ENCODE measurements at places on chromosomes 7 and 10. TPM values are rescaled to one million over a fixed set of nuclear protein-coding genes. Genes with fewer than 3 reads are reported as not detected.
A peak's percentile ranks its signal among the peaks of the same experiment; 100 is the strongest.

DNA sequence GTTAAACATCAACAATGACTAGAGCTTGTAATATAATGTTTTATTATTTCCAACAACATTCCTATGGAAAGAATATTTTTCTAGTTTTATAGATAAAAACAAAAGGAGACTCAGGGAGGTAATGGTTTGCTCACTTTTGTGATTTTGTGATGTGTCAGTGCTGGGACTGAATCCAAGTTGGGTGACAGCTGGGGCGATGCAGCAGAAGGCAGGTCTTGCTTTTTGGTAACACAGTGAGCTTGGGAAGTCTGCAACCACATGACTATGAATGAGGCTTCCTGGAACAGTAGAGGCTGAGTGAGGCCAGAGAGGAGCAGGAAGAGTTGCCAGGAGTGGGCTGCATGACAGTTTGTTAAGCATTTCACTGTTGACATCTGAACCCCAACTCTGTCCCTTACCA lies 4.9 kb upstream of the YKT6 start:
- DNase-seq, result no peak

DNA sequence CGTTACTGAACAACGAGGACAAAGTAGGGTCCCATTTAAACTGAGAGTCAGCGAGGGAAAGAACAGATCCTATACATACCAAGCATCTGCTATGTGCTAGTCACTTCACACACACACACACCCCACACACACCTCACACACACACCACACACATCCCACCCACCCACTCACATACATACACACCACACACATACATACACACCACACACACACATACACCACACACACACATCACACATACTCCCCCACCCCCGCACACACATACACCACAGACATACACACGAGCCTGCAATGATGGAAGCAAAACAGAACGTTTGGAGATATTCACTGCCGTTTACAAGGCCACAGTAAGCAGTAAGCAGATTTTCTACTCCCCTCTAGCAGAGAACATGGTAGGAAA lies 607 bp upstream of the GRB10 start:
- no peak for DNase-seq

DNA sequence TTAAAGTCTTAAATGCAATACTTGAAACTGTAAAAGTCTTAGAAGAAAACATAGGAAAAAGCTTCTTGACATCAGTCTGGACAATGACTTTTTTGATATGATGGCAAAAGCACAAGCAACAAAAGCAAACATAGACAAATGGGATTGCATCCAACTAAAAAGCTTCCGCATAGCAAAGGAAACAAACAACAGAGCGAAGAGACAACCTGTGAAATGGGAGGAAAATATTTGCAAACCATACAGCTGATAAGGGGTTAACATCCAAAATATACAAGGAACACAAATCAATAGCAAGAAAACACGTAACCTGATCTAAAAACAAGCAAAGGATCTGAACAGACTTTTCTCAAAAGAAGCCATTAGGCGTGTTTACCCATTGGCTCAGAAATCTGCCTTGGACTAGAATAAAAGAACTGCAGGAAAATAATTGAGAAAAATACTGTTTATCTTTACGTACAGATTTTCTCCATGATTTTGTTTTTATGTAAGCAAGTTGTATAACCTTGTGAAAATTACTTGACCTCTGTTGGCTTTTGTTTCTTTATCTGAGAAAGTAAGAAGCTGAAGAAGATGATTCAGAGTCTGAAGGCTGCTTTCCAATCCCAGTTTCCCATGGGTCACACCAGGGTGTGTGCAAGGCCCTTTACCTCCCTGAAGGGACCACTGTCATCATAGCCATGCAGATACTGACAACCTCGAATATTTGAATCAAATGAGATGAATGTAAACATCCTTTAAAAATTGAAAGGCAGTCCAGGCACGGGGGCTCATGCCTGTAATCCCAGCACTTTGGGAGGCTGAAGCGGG lies 99.1 kb upstream of the LANCL2 start:
- no peak for DNase-seq

Gene ANXA8L1
- total RNA-seq, result 0.17 TPM

DNA sequence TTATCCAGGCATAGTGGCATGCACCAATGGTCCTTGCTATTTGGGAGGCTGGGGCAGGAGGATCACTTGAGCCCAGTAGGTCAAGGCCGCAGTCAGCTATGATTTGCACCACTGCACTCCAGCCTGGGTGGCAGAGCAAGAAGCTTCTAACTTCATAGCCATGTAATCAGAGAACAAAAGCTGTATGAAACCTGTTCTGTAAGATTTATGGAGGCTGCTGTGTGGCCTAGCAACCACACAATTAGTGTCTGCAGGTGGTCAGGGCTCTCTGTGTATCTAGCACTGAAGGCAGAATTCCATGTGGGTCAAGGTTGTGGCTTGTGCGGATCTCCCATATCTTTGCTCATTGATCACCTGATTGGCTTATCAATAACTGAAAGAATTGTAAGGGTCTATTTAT lies 221.5 kb upstream of the FOXK1 start:
- no peak for DNase-seq

- DNase-seq, result no peak
Observed at GRCh38 chr10:48802611-48803071, 118.0 kb downstream of the WDFY4 start.

GRCh38 chr10:128345353-128345752 lies 219.1 kb upstream of the MKI67 start:
- no peak for DNase-seq

DNA sequence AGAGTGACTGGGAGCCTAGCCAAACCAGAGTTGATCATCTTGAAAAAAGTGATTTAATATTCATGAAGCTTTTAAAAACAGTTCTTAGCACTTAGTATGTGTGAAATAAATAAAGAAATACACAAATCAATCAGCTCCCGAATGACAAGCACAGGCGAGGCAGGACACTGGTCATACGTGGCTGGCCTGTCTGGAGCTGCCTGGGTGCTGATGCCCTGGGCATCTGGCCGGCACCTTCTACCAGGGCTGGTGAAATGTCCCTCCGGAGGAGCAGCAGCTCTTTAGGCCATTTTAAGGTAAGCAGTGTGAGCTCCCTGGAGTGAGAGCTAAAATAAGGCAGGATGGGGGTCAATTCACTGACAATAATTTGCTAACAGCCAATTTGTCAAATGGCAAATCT lies 23.7 kb downstream of the IL15RA start:
- no peak for DNase-seq

DNA sequence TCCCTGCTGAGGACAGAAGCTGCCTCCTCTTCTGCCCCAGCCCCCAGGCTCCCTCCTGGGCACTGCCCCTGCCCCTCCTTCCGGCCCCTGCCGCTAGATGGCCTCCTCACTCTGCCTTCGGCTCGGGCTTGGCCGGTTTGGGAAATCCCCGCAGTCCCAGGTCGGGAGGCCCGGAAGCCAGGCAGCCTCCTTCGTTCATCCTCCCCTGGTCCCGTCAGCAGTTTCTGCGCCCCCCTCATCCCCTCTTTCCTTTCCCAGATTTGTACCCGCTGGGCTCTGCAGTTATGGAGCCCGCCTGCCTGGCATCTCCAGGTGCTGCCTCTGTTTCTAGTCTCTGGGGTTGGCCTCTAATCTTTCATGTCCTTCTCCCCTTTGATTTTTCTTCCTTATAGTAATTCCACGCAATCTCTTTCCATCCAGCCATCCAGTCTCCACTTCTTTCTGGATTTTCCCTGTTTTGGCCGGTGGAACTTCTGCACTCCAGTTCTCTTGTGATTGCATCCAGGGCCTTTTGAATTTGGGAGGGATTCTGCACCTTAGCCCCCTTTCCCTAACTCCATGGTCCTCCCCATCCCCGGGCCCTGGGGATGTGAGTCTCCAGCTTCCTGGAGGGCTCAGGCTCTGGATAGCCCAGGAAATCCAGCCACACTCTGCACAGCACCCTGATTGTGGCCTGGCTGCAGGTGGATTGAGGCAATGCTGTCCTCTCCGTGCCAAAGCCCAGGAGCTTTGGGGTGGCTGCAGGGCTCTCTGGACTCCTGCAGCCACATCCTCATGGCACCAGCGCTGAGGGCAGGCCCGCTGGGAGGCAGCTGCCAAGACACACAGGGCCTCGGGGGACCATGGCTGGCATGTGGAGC lies 3.3 kb upstream of the SHH start:
- peak; percentile 85 for DNase-seq

Gene EPDR1
- 0.26 TPM for total RNA-seq

DNA sequence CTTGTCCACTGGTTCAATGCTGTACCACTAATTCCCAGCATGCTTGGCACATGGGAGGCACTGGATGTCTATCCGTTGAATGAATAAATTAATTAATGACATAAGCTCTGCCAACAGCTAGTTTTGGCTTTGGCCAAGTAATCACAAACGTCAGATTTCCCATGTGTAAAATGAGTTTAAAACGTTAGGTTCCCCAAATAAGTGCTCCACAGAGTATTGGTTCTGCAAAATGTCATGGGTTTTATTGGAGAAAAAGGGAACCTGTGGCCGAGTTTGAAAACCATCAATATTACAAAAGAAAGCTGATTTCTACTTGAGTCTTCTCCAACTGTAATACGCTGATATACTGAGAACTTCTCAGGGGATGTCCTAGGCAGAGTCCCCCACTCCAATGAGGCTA lies 23.2 kb downstream of the ELMO1 start:
- no peak for DNase-seq

Gene DEPP1
- total RNA-seq, result not detected

DNA sequence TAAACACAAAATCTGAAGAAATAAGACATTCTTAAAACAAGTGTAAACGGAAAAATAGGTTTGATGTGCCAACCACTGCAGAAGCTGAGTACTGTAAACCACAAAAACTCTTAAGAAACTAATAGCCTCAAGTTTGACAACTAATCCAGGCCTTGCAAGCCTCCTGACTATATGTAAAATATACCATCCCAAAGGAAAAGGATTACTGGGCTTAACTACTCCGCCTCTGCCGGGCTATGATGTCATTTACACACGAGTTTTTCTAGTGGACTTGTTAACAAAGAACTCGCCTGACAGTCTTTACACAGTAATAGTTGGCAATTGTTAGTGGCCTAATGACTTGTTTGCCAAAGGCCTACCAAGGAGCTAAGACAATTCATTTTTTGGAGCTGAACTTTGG lies 2.1 kb downstream of the KIF5B start:
- DNase-seq, result no peak

DNA sequence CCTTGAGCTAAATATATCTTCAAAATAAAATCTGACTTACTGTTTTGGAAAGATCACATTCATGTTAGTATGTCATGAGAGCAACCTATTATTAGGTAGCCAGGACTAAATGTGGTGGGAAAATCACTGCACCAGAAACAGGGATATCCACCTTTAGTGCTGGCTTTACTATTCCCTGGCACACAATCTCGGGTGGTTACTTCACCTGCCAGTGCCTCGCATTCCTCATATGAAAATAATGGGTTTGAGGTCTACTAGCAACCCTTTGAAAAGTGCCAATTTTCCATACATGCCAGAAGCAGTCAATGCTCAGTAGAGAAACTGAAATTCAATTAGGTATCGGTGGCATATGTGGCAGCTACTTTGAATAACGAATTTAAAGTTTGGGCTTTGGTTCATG lies 36.8 kb downstream of the PTN start:
- DNase-seq, result no peak

Gene FLNC
- not detected for total RNA-seq

Gene PLAU
- total RNA-seq, result 0.61 TPM

DNA sequence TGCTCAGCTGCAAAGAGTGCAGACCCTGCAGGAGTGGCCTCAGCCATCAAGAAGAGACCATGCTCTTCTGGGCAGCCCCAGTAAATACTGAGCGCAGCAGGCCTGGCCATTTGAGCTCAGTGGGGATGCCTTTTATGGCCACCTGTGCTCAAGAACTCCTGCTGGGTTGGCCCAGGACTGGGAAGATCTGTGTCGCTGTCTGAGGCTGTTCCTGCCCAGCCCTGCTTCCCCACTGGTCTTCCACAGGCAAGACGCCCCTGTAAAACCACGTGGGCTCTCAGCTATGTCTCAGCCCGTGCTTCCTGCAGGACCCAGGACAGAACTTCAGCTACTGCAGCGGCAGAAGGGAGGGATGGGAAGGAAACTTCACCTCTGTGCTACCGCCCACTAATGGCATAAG lies 10.5 kb upstream of the PPIF start:
- no peak for DNase-seq

Gene NUTM2E
- not detected for total RNA-seq

Gene CNTNAP2
- not detected for total RNA-seq

GRCh38 chr10:93152136-93152535 lies 78.4 kb downstream of the CYP26A1 start:
- no peak for DNase-seq

DNA sequence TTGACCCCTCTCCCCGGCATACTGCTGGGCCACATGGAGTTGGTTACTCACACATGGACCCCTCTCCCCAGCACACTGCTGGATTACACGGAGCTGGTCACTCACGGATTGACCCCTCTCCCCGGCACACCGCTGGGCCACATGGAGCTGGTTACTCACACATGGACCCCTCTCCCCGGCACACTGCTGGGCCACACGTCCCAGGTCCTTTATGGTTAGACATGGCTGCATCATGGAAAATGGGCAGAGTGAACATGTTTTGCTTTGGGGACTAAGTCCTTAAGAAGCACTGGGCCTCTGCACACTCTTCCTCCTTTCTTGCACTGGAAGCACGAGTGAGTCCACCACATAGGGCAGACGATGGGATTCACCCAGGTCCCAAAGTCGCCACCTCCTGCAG lies 102.1 kb upstream of the SHH start:
- DNase-seq, result no peak

Gene IFIT2
- total RNA-seq, result 18.5 TPM

- no peak for DNase-seq
Observed at GRCh38 chr10:132273966-132274365, 33.8 kb downstream of the STK32C start.

GRCh38 chr7:50832744-50833143 lies 50.0 kb upstream of the GRB10 start:
- no peak for DNase-seq

DNA sequence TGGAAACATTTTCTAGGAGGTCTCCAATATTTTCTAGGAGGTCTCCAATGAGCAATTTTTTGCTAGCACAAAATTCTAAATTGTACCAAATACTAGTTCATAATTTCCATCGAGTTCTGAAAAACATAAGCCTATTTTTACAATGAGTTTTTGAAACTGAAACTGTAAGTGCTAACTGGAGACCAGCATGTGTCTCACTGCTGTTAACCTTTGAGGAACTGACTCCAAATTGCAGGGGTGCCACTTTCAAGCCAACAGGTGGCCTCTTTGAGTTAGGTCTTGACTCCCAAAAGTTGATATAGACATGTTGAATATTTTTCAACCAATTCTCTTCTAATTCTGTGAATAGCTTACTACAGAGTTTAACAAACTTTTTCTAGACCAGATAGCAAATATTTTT lies 58.8 kb downstream of the CAV1 start:
- no peak for DNase-seq

Gene RP9
- total RNA-seq, result 12.8 TPM

DNA sequence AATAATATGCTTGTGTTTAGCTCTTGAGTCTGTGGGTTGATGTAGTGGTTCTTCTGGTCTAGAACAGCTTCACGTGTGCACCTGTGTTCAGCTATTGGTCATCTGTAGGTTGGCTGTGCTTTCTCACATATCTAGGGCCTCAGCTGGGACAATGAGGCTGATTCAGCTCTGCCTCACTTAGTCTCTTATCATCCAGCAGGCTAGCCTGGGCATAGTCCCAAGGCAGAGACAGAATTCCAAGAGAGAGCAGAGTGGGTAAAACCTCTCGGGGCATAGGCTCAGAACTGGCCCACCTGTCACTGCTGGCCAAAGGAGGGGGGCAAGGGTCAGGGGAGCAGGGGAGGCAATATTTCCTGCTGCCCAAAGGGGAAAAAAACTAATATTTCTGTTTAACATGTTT lies 32.0 kb upstream of the MXI1 start:
- no peak for DNase-seq
